Caco-2 (cell line): ENCODE measurements at places on chromosomes 11 and 22.

- no peak for DNase-seq
Measured at GRCh38 chr11:44681698-44682097, 45.1 kb upstream of the TSPAN18 start.

DNA sequence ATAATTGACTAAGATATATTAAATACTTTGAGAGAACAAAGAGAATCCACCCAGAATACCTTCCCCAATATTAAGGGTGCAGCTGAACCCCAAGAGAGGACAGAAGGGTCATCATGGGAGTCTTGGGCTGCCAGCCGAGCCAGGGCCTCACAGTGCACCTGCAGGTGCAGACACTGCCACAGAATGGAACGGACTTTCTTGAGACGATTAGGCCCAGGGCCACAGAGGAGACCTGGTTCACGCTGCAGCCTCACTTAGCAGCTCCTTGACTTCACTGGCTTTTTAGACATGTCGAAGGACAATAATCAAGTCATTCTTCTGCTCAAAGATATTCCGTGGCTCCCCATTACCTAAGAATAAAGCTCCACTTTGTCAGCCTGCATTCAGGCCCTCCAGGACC lies 100.6 kb downstream of the PHF21B start:
- no peak for DNase-seq

DNA sequence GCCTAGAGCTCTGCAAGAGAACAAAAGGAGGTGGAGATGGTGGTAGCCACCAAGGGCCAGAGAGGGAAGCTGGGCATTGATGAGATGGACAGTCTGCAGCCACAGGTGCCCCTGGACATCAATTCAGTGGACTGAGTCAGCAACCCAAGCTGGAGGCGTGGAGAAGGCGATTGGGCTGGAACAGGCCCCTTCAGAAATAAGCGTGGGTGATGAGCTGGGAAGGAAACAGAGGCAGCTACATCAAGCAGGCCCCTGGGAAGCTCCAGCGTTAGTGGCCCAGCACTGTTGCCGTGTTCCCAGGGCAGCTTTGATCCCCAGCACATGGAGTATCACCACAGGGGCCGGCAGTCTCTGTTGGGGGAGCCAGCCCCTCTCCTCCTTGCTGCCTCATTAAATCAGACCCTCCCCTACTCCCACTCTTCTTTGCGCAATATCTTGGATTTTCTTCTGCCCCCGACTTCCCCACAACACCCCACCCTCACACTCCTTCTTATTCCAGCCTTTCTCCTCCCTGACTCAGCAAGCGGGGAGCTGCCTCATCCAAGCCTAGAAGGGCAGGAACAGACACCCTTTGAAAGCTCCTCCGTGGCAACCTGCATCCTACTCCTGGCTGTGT lies 31.7 kb upstream of the OAF start:
- DNase-seq: no peak

DNA sequence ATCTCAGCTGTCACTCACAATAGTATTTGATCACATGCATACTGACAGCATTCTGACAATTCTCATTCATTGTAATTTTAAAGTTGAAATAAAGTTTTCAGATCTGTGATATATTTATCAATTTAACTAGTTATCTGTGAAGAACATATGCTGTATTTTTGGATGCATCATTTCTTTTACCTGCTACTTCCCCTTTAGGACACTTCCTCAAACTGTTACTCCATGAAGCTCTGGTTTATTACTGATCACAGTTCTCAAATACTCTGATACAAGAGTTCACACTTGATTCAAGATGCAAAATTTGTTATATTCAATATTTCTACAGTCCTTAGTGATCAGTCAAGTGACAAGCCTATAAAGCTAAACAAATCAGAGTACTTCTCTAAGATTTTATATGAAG lies 1655.2 kb downstream of the LRRC4C start:
- DNase-seq: no peak

DNA sequence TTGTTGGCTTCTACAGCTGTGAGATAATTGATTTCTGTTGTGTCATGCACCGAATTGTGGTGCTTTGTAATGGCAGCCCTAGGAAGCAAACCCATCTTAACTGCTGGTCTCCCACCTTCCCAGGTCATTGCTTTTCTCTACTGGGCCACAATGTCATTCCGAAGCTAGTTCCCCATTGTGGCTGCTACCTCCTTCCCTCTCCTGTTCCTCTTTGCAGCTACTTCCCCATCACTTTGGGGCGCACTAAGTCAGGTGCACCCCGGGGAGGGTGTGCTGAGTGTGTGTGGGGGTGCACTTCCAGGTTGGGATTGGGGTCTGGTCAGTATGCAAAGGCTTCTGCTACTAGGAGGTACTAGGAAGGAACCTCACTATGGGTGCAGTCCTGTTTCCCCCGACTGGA lies 109.3 kb downstream of the ST3GAL4 start:
- no peak for DNase-seq

DNA sequence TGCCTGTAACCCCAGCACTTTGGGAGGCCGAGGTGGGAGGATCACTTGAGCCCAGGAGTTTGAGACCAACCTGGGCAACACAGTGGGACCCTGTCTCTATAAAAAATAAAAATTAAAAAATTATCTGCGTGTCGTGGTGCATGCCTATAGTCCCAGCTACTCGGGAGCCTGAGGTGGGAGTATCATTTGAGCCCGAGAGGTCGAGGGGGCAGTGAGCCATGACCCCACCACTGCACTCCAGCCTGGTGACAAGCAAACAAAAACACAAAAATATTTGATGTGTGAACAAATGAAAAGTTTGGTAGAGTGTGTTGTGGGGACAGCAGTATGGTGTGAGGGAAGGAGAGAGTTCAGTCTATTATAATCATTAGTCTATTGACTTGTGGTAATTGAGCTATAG lies 90.8 kb upstream of the PARVA start:
- DNase-seq: no peak

DNA sequence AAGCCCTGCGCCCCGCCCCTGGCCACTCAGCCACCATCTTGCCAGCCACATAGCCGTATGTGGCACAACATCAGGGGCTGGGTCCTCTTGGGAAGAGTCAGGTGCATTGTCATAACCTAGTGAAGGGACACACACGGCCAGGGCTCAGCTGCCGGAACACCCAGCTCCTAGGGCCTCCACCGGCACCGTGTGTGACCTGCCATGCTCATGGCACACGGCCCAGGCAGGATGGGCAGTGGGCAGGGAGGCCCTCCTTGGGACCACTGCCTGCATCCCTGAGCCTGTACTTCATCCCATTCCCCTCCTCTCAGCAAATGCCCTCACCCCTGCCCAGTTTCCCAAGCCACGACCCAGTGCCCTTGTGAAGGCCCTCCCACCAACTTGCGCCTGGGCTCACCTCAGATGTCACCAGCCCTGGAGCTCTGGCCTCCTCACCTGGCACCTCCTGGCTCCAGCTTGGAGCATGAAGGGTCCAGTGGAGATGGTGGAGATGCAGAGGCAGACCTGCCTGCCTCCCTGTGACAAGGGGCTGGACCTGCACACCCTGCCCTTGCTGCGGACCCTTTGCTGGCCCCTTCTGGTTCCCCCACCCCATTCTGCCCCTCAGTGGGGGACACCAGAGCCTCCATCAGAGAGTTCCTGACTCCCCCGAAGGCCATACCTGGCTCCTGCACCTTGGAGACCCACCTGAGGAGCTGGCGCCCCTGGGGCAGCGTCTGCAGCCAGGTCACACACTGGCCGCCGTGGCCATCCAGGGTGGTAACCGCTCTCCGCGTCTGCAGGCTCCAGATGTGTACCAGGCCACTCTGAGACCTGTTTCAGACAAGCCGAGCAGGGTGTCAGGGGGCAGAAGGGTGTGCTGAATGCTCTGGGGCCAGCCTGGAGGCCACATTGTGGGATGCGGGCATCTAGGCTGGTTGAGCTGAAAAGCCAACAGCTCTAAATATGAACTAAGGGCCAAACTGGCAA lies 34.5 kb downstream of the GNB1L start:
- DNase-seq: no peak

DNA sequence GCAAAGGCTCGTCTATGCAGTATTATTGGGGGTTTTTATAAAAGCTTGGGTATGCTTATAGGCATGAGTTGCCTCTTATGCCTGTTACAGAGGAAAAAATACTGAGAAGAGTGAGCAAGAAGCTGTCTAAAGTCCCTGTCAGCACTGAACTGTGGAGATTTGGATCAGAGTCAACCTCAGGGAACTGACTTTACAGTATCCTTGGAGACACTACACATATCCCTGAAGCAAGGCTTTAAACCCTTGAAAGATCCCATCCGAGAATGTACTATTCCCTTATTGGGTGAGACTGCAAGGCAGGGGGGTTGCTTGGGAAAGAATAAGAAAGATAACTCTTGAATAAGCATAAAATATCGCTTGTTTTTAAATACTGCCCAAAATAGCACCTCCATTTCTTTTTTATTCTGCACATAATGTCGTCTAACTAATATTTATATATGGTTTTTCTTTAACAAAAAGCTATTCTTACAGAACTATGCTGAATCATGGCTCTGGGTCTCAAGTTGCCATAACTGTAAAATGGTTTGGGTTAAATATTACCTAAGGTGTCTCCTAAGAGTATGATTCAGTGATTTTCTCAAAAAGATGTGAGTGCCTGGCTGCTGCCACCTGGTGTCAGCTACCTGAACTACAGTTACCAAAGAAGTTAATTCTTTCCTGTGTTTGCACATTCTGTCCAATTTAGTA lies 1062.8 kb downstream of the DLG2 start:
- DNase-seq: peak; percentile 75

DNA sequence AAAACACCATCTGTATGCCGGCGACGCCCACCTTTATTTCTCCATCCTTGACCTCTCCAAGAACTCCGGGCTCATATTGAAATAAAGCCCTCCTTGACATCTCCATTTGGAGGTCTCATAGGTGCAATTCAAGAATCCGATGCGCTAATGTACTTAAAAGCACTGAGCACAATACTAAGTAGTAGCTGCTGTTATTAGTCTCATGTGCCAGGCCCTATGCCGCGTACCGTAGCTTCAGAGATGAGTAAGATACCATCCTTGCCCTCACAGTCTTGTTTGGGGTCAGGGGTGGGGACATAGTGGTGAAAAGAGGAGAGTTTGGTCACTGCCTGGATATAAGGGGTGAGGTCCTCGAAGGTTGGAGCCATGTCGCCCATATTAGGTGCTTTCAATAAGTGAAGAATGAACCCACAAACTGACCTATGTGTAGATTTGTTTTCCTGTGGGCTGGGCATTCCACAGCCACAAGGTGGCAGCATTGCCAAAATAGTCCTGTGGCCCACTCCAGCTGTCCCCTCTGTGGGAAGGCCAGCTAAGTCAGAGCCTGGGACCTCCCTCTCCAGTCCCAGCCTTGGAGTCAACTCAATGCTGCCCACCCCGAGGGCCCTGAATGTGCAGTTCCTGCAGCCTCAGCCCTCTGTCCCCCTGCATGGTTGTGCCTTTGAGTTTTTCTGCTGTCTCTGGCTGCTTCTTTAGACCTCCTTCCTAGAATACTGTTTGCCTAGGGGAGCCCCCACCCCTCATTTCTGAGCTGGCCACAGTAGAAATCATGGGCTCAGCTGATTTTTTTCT lies 6.5 kb downstream of the DCPS start:
- DNase-seq: peak; percentile 81

- no peak for DNase-seq
Measured at GRCh38 chr11:35355102-35355749, 64.1 kb downstream of the SLC1A2 start.

GRCh38 chr11:109853156-109853776 lies 239.9 kb upstream of the ZC3H12C start:
- peak; percentile 66 for DNase-seq

GRCh38 chr11:30566482-30566881 lies 19.7 kb downstream of the MPPED2 start:
- no peak for DNase-seq

DNA sequence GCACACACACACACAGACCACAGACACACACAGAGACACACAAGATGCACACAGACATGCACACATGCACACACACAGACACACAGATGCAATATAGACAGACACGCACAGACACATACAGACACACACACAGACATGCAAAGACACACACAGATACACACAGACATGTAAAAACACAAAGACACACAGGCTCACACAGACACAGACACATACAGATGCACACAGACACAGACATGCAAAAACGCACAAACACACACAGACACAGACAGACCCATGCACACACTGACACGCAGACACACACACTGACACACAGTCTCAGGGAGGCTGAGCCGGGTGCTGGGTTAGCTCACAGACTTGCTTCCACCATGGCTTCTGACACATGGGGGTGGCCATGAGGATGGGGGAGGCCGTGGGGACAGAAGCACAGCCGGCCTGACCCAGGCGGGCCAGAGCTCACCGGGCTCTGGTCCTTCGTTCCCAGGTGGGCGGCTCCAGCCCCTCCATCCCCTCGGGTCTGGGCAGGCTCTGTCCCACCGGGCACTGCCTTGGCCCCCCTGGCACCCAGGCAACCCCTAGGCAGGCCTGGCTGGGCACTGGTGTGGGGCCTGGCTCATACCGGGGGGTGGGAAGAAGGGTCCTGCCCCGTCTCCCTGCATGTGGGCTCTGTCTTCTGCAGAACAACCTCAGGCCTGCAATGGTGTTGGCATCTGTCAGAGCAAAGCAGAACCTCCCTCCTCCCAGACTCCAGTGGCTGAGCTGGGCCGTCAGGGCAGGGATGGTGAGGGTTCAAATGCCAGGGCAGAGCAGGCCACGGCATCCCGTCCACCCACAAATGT lies 1489.5 kb downstream of the BRD1 start:
- DNase-seq: no peak

GRCh38 chr22:39474351-39475111 lies 17.7 kb downstream of the MGAT3 start:
- peak; percentile 89 for DNase-seq

GRCh38 chr11:130609121-130610035 lies 160.9 kb downstream of the ADAMTS15 start:
- DNase-seq: no peak

DNA sequence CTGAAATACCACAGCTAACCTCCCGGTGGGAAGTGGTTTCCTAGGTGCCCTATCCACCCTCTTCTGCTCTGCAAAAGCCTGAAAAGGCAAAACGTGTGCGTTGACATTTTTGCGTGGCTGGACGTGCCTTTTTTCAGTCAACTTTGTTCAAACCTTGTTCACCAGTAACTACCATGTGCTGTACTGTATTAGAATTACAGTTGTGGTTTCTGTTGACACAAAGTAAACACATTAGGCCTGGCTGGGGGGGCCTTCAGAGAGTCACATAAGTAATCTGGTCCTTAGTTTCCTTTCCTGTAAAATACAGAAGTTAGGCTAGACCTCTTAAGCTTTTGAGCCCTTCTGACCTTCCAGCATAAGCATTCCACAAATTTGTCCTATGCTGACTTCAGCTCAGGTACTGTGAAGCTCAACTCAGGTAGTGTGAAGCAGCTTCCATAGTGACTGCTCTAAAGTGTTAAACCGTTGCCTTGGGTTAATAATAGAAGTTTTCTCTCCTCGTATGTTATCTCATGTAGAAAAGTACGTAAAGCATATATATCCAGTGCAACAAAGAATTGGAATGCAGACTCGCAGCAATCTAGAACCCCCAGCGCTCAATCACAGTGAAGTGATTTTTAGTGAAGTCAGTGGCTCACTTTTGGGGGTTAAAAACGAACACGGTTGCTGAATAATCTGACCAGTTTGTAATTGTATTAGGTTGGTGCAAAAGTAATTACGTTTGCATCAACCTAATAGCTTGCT lies 1.8 kb downstream of the EWSR1 start:
- DNase-seq: no peak
